ENCODE measurements at places on chromosomes 7 and 10.

DNA sequence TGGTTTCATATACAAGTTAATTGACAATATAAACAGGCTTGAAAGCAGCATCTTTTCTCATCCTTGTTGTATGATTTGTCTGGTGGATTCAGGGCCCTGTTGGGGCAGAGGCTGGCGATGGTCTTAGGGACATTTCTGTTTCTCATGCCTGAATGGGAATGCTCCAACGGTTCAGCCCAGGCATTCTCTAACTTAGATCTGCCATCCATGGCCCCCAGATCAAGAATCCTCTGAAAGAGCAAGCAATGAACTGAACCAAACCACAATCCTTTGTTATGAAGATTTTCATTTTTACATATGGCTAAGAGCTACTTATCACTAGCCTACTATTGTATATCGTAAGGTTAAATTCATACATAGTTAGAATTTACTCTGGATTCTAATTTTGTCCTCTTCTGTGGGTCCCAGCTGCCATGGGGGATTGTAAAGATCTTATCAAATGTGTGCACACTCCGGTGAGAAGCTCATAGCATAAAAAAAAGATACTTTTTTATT is 163.9 kb downstream of the COBL start:
- no peak for DNase-seq

- DNase-seq, result no peak
Observed at GRCh38 chr10:31121757-31122577, 90.3 kb upstream of the ZNF438 start.

GRCh38 chr10:66925896-66926715 is at the start of gene LRRTM3:
Gene LRRTM3 (plus strand): TSS chr10:66926036.
- DNase-seq, result peak; percentile 82

DNA sequence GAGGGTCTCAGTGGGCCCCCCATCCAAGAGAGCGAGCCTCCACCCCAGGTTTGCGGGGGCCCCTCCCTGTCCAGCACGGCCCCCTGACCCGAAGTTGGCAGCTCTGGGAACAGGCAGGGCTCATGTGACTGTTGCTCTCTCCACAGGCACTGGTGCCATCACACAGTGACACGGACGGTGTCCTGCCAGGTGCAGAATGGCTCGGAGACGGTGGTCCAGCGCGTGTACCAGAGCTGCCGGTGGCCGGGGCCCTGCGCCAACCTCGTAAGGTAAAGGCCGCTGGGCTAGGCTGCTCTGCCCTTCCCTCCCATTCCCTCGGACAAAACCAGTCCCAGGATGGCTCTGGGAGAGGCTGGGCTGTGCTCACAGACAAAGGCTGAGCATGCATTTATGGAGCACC is 57.2 kb downstream of the COL26A1 start:
- no peak for DNase-seq

GRCh38 chr7:151987748-151988529 is 31.7 kb downstream of the GALNTL5 start:
- DNase-seq, result no peak

- peak; percentile 26 for DNase-seq
Observed at GRCh38 chr7:76260171-76260703, 42.2 kb upstream of the HSPB1 start.
